ENCODE measurements at places on chromosomes 1 and 21.

DNA sequence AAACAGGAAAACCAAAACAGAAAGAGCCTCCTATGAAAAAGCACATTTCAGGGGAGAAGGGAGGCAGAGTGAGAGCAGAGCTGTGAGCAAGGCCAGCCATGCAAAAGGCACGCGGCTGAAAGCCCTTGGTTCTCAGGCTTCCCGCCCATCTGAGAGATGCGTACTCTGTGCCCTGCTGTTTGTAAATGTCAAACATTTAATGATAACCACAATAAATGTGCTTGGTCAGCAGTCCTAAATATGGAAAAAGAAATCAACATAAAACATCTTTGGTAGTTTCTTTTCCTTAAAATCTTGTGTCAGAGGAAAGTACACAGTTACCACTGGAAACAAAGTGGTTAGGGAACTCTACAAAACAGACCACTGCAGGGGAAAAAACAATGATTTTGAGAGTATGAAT is 283.1 kb downstream of the DSCAM start:
- no peak for DNase-seq

GRCh38 chr21:43331962-43332828 is 94.7 kb downstream of the SIK1 start:
- DNase-seq: no peak

- no peak for DNase-seq
Observed at GRCh38 chr1:166156674-166157073, 10.1 kb downstream of the FAM78B start.

GRCh38 chr1:107877745-107878144 is 87.2 kb downstream of the VAV3 start:
- DNase-seq: no peak

- DNase-seq: no peak
Observed at GRCh38 chr1:76496871-76497270, 370.4 kb upstream of the ST6GALNAC5 start.

- DNase-seq: no peak
Observed at GRCh38 chr1:30905916-30906620, 2.5 kb downstream of the SDC3 start.
